HuH-7 (cell line): ENCODE measurements at places on chromosomes 4 and X.
A peak's percentile ranks its signal among the peaks of the same experiment; 100 is the strongest.

GRCh38 chrX:119477812-119478232, 9.6 kb downstream of the SLC25A5 start:
- peak; percentile 82 for DNase-seq

- no peak for DNase-seq
These were observed 24.9 kb upstream of the DCHS2 start for GRCh38 chr4:154516318-154517029.

DNA sequence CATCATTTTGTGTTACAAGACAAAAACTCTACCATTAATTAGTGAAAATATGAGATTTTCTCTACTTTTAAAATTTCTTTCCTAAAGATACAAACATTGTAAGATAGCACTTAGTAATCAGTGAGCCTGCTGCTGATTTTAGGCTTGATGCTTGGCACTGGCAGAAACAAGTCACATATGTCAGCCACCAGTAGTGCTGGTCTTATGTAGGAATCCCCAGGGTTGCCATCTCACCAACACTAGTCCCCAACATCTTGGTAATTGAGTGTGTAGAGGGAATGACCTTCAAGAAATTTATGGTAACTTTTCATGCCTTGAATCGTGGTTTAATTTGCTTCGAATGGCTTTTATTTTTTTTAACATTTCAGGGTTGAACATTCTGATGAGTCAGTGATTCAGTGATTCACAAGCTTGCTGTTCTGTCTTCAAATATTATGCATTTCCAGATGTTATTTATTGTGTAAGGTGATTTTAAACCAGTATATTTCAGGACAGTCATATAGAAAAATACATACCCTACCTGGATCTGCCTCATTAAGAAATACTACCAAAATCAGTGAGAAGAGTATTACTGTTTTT, 11.9 kb downstream of the EXOC1 start:
- no peak for DNase-seq

DNA sequence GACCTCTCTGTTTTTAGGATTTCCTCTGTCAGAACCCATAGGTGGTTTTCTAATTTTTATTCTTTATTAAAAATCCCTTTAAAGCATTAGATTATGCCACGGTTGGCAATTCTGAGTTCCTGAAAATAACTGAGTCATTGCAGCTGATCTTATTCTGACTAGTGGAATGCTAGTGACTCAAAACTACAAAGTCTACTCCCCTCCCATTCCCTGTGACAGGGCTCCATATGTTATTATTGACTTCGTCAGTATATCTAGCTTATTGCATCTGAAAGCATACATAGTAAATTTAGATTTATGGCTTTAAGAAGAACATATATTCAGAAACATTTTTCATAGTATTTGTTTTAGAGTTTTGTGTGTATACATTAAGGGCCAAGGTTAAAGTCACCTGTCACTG, 38.5 kb downstream of the HERC3 start:
- DNase-seq, result no peak

DNA sequence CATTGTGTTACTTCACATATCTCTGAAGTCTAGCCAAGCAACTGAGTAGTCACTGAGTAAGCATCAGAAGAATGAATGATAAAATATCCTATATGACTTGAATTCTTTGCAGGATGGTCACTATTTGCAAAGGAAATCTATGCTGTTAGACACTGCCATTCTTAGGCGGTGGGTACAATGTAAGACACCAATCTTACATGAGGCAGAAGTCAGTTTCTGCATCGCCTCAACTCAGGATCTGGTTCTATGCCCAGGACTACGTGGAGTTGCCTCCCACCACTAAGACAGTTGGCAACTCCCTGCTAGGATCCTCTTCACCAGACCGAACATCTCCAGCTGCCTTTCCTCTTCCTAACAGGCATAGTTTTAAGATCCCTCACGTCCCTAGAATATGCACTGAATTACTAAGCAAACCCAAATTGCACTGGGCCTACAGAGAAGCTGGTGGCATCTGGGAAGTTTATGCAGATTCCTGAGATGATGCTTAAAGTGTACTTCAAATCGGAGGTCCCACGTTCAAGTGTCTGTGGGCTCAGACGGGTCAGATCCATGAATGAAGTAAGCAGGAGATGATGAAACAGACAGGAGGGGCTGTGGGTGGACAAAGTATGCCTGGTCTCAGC, 45.6 kb downstream of the SEL1L3 start:
- DNase-seq, result no peak

DNA sequence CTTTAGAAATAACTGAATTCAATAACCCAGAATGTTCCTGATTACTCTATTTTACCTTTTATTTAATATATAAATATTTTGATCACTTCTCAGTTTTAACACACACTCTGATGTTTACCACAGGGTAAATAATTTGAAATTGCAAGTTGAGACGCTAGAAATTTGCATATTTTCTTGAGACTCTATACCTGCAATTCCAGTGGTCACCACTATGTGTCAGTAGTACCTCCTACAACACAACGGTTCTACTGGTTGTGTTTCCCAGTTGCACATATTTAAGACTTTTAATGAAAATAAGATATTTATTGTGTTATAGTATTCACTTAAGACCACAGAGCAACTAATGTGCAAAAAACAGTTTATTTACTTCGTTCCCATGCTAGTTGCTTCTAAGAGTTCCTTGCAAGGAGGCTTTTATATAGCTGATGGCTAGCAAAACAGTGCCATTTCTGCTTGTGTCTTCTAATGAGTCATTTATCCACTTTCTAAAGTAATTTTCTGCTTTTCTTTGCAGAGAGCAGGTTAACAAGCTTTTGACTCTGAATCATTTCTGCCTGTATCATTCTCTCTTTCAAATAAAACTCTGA, 98.9 kb upstream of the PDLIM3 start:
- DNase-seq, result no peak

DNA sequence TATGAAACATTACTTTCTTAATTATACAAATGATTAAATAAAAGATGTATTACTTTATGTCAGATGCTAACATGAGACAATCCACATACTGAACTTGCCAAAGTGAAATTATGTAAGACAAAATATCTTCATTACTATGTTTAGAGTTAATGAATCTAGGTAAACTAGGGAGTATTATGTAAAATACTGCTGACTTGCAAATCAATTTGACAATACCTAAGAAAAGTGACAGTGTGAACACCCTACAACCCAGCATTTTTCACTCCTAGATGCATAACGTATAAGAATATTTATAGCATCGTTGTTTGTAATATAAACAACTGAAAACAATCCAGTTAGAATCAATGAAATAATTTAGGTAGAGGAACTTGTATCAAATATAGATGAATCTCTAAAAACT, 546.3 kb downstream of the MAGEB5 start:
- DNase-seq, result no peak

DNA sequence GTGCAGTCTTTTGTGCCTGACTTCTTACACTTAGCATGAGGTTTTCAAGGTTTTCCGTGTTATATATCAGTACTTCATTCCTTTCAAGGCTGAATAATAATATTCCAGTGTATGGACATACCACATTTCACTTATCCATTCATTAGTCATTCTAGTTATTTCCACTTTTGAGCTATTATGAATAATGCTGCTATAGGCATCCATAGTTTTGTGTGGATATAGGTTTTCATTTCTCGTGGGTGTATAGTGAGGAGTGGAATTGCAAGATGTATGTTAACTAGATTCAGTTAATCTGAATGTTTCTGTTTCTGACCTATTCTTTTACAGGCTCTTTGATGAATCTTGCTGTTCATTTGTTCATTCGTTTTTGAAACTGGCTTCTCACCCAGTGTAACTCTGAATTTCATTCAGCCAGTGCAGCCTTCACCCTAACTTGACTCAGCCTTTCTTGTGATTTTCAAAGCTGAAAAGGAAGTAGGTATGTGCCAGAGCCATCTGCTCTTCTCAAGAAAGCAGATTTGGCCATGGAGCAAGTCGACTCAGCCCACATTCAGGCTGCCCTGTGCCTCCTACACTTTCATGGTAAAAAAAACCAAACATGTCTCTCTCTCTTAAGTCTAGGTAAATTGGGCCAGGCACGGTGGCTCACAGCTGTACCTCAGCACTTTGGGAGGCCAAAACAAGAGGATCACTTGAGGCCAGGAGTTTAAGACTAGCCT, 56.3 kb upstream of the NOCT start:
- no peak for DNase-seq

DNA sequence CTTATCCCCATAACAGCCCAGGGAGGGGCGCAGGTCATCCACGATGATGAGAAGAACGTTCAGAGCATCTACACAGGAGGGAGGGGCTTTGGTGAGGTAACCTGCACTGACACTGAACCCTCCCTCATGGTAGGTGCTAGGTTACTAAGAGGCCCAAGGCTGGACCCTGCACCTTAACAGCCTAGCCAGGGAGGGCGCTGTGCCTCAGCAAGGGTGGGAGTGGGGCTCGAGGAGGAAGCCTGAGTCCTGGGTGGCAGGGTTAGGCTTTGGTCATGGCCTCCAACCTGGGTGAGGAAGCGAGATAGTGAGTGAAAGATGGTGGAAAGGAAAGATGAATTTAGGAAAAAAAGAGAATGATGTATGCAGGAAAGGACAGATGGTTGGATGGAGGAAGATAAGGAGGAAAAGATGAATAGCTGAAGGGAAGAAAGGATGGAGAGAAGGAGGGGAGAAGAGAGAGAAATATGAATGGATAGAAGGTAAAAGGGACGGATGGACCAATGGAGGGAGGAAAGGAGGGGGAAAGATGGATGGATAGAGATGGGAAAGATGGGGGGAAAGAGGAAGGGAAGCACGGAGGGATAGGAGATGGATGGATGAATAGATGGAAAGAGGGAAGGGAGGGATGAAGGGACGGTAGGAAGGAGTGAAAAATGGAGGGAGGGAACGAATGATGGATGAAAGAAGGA, 736 bp downstream of the IDS start:
- DNase-seq, result peak; percentile 42

GRCh38 chr4:776743-777441, 49.0 kb downstream of the CPLX1 start:
- no peak for DNase-seq

DNA sequence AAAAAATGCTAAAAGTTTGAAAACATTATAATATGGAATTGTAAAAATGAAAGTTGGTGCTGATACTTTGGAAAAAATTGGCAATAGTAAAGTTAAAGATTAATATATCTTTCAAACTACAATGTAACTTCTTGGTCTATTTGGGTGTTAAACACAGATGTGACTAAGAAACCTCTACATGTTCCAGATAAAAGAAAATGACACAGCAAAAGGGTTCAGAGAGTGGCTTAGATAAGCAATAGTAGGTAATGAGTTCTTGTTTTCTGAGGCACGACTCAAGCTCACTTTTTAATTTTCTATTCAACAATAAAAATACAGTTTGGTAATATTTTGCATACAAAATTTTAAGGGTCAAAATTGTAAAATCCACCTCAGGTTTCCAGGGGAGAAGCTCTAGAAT, 292.7 kb downstream of the GALNTL6 start:
- DNase-seq, result no peak

DNA sequence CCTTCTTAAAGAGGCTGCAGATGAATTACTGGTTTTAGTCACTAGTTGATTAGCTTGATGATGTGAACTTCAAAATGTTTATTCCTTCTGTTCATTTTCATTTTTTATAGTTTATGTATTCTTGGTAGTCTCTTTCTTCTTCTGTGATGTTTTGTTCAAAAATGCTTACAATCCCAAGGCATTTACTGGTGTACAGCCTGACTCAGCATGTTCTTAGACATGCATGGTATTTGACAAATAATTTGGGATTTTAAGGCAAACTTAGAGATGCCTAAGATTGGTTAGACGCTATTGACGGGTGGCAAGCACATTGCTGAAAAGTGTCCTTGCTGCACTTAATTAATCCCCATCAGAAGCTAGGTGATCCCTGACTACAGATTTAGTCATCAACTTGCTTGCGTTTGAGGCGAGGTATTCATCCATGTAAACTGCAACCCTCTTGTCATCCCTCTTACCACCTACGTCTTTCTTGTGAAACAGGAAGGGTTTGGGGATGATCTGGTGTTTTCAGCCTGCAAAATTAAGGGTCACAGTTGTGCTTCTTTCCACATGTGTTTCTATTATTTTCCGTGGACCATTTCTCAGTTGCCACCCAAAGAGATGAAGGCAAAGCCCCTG, 331.8 kb downstream of the DKK2 start:
- DNase-seq, result no peak

DNA sequence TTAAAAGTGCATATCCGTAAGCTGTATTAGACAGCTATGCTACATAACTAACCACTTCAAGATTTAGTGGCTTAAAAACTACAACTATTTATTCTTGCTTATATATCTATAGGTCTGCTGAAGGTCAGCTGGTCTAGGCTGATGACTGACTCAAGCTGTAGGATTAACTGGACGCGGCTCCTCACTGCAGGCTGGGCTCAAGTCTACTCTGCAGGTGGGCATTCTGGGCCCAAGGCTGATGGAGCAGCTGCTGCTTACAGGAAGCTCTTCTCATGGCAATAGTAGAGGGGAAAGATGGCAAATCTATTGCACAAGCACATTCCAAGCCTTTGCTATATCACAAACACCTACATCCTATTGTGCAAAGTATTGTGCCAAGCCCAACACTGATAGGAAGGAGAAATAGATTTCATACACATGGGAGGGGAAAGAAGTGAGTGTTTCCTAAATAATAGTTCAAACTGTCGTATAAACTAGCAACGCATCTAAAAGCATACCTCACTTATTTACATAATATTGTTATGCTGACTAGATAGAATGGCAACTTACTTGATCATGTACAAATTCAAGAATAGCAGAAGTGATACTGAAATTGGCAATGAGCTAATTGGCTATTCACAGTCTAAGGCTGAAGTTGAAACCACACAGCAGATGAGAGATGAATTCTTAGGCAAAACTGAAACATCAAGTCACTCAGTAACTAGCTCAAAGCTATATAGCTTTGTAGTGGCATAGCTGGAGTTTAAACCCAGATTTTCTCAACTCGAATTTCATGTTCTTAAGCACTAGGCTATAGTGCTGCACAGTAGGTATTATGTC, 263.8 kb downstream of the NKX6-1 start:
- DNase-seq, result no peak

- DNase-seq, result no peak
These were observed 1.7 kb upstream of the TRPC5OS start for GRCh38 chrX:111874241-111874640.

DNA sequence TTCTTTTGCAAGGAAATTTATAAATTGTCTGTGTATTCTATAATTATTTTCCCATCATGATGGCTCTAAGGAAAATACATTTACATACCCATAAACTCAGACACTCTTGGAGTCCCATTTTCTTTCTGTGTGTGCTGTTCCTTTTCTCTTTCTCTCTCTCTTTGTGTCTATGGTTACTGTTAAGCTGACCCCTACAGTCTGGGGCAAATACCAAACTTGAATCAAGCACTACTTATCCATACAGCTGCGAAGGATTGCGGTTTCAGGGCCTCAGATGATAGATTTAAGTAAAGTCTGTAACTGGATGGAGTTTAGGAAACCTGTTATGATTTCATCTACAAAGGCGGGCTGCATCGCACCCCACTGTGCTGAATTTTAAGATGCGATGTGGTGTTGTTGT, 150.2 kb downstream of the SHROOM3 start:
- DNase-seq, result no peak

DNA sequence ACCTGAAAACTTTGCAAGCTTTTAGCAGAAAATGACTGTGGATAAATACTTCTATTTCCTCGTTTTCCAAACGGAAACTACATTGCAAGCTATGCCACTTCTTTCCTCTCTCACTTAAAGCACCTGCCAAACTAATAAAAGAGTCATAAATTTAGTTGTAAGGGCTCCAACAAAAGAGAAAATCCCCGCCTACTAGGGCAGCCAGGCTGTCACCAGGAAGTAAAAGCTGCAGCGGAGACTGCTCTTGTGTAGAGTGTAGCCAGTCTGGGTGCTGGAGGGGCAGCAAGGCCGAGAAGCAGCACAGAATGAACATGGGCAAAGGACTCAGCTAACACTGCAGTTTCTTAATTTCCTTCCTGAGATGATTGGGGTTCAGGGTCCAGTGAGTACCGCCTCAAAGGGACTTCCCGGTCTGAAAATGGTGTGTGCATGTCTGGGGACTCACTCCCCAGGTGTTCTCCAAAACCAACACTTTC, 89.3 kb upstream of the MAML3 start:
- peak; percentile 39 for DNase-seq
